ENCODE measurements at places on chromosomes 7 and 10. TPM values are rescaled to one million over a fixed set of nuclear protein-coding genes. Genes with fewer than 3 reads are reported as not detected.

- no peak for DNase-seq
Observed at GRCh38 chr7:132169730-132170129, 406.5 kb downstream of the PLXNA4 start.

DNA sequence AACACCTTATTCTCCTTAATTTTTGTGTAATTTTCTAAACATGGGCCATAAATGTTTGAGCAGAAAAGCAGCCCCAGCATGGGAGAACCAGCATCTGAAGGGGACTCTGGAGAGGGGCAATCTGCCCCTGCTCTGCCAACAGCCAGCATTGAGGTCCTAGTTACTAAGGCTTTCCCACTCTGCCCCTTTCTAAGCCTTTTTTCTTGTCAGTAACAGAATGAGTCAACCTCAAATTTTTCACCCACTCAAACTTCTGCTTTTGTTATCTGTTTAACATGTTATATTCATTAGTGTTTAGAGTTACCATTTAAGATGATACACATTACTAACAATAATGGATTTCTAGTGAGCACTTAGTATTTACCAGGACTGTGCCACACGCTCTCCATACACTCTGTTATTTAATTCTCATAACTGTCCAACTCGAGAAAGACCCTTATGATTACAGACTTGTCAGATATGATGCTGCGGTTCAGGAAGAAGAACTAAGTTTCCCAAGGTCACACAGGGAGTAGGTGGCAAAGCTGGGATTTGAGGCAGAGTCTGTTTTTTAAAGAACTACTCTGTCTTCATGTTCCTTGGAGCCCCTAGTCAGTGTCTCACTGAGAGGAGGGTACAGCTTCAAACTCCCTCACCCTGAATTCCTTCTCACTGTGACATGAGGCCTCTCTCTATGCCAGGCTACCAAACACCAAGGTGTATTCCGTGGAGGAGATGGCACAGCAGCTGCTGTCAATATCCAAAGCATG is 19.9 kb upstream of the GPAM start:
- peak; percentile 47 for DNase-seq

- DNase-seq, result no peak
Observed at GRCh38 chr7:139494835-139495579, 11.5 kb upstream of the KLRG2 start.

DNA sequence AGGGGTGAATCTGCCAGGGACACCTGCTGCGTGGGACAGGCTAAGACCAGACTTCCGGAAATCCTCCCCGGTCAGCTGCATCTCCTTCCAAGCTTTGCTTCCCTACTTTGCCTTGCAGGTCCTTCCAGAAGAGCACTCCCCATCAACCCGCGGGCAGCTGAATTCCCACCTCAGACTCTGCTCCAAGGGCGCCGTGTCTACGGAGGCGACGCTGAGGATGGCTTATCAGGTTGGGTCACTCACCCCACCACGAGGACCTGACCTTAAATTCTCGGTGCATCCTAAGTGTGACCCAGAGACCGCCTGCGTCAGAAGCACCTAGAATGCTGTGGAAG is 78.9 kb upstream of the KMT2C start:
- no peak for DNase-seq

- no peak for DNase-seq
Observed at GRCh38 chr7:138606236-138606635, 94.9 kb downstream of the SVOPL start.

DNA sequence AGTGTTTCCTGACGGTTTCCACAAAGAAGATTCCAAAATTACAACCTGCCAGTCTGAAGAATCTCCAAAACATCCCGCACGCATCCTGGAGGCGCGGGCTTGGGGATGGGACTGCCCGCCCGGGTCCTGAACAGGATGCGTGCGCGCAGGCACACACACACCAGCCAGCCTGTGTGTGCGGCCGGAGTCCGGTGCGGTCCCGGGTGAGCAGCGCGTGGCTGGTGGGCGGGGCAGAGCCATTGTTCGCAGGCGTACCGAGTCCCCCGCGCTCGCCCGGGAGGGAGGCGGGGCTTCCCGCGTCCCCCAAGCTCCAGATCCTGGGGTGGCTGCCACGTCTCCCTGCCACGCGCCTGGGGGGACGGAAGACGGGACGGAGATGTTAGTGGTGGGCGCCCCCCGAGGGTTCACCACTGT is 675 bp upstream of the SCD start:
- peak; percentile 85 for DNase-seq

DNA sequence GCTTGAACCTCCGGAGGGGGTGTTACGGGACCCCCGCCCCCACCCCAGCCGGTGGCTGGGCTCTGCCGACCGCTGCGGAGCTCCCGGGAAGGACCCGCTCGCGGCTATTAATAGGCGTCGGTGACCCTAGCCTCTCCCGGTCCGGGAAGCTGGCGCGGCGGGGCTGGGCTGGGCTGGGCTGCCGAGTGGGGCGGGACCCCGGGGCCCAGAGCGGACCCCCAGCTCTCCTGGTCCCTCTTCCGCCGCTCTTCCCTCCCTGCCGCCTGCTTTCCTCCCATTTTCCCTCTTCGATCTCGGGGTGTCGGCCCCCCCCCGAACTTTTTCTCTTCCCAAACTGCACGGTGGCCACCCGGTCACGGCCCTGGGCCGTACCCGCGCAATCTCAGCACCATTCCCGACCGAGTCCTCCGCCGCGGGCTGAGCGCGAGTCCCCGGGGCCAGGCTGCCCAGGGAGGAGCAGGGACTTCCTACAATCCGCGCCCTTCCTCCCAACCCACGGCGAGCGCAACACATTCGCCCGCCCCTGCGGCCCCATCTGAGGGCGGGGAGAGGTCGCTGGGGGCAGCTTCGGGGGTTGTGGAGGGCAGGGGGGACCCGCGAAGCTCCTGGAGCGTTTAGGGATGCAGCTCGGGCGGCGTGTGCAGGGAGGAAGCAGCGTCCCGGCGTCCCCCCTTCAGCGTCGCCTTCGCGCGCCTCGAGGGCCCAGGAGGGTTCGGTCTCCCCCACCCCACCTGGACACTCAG is 3.1 kb upstream of the ELFN1 start:
- DNase-seq, result peak; percentile 27

MMD2 gene
- not detected for total RNA-seq

CCDC3 gene
- total RNA-seq, result 0.26 TPM

MEIG1 gene
- total RNA-seq, result 0.26 TPM

SORCS3 gene
- total RNA-seq, result not detected

Measured in fibroblast of lung (primary cell).